Tongue (tissue), 3 donors: ENCODE measurements at places on chromosomes 11 and 22.

GRCh38 chr11:85627332-85627997 is at the start of gene DLG2:
Gene DLG2 (minus strand): TSS chr11:85627344.
- peak; percentile 70 for DNase-seq

GRCh38 chr22:31333641-31334040 is 12.5 kb downstream of the PATZ1 start:
- DNase-seq, result no peak

- DNase-seq, result peak; percentile 96
Measured at GRCh38 chr11:36073411-36074203, 129.7 kb downstream of the LDLRAD3 start.

DNA sequence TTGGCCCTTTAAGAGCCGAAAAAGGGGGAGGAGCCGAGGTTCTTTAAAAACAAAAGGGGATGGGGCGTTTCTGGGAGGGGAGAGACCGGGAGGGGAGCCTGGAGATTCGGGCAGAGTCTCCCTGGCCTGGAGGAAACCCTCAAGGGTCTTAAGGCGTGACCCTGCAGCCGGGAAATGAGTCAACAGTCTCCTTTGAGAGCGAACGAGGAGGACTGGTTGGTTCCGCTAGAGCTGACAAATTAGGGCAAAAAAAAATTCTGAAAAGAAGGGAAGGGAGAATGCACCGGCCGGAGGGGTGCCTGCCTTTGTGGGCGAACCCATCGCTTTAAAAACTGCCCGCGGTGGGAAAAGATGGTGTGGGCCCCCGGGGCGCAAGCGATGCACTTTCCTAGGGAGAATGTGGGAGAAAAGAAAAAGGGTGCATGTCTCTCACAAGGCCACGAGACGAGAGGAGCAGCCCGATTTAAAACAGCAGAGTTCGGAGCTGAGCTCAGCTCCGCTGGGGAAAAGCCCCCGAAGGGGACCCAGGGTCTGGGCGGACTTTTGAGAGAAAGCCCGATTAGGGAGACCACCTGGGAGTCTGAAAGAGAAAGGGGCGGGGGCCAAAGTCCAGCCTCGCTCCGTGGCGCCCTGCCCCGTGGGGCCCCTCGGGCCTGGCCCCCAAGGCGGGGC is 874 bp downstream of the ZFTA start:
- DNase-seq, result peak; percentile 88

- DNase-seq, result no peak
Measured at GRCh38 chr11:1084561-1085439, 10.1 kb downstream of the MUC2 start.

GRCh38 chr11:22832315-22833015 is 2.9 kb upstream of the SVIP start:
- DNase-seq, result no peak

GRCh38 chr22:49301398-49302149 is 526.1 kb downstream of the BRD1 start:
- DNase-seq, result no peak

DNA sequence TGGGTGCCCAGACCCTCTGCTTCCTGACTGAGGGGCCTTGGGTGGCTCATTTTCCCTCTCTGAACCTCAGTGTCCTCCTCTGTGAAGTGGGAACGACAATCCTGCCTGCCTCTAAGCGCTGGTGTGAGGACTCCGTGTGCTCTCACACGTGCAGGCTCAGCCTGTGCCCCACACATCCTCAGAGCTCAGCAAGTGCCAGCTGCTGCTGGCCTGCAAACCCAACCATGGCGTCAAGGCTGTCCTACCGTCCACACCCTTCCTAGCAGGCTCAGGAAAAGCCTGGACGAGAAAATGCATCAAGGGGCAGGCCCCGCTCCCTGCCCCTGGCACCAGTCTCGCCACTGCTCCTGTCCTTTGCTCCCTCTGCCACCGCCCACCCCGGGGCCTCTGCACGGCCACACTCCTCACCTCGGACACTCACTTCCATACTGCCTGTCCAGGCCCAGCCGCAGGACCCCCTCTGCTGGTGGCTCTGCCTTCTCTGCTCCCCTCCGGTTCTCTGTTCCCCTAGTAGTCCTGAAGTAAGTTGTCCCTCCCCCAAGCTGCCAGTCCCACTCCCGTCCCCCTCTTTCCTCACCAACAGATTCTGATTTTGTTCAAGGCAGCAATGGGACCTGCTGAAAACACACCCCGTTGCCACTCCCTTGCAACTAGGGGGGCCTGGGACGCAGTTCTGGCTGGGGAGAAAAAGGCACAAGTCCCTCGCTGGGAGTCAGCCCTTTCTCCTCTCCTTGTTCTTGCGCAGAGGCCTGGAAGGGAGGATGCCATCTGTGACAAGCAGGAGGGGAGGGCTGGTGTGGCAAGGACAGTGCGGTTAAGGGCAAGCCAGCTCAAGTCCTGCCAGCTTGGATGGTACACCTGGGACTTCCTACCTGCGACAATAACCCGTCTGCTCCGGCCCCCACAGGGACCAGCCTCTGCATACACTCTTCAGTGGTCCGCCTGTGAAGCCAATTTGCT is 62.2 kb downstream of the ARFGAP3 start:
- peak; percentile 35 for DNase-seq
